Activated CD4-positive, alpha-beta memory T cell treated with anti-CD3 and anti-CD28 coated beads for 36 hours (primary cell): ENCODE measurements at places on chromosomes 1 and 21. TPM values are rescaled to one million over a fixed set of nuclear protein-coding genes. Genes with fewer than 3 reads are reported as not detected.
A peak's percentile ranks its signal among the peaks of the same experiment; 100 is the strongest.

Gene CDC42BPA
- total RNA-seq: 2.1 TPM

- no peak for DNase-seq
These were observed 152.9 kb downstream of the DHRS3 start for GRCh38 chr1:12465126-12465525.

DNA sequence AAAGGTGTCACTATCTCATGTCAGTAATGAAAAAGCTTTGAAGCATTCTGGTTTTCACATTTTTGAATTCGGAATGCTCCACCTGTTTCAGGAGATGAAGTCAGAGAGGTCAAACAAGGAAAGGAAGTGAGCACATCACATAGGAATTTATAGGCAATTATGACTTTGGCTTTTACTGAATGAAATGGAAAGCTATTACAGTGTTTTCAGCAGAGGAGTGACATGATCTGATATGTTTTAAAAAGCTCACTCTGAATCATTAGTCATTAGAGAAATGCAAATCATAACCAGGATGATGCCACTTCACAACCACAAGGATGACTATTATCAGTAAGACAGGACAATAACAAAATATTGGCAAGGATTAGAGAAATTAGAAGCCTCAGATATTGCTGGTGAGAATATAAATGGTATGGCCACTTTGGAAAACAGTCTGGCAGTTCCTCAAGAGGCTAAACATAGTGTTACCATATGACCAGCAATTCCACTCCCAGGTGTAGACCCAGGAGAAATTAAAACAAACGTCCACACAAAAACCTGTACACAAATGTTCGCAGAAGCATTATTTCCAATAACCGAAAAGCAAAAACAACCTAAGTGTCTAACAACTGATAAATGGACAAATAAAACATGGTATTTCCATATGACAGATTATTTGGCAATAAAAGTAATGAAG is 7.5 kb downstream of the TAF1A start:
- no peak for DNase-seq

DNA sequence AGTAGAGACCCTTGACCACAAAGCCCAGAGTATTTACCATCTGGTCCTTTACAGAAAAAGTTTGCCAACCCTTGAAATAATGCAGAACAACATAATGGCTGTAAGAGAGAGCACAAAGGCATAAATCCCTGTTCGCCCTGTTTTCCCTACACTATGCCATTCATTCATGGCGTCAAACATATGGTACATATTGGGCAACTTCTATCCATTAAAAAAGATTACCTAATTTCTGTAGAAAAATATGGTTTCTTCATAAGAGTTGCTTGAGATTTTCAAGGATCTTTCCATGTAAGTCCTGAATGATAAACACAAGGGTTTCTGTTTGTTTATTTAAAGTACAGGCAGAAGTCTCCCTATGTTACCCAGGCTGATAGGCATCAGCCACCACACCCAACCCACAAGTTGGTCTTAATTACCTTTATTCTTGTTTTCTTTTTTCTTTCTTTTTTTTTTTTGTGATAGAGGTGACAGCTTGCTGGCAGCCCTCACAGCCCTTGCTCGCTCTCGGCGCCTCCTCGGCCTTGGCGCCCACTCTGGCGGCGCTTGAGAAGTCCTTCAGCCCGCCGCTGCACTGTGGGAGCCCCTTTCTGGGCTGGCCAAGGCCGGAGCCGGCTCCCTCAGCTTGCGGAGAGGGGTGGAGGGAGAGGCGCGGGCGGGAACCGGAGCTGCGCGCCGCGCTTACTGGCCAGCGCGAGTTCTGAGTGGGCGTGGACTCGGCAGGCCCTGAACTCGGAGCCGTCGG is 68.3 kb upstream of the NR5A2 start:
- no peak for DNase-seq

DNA sequence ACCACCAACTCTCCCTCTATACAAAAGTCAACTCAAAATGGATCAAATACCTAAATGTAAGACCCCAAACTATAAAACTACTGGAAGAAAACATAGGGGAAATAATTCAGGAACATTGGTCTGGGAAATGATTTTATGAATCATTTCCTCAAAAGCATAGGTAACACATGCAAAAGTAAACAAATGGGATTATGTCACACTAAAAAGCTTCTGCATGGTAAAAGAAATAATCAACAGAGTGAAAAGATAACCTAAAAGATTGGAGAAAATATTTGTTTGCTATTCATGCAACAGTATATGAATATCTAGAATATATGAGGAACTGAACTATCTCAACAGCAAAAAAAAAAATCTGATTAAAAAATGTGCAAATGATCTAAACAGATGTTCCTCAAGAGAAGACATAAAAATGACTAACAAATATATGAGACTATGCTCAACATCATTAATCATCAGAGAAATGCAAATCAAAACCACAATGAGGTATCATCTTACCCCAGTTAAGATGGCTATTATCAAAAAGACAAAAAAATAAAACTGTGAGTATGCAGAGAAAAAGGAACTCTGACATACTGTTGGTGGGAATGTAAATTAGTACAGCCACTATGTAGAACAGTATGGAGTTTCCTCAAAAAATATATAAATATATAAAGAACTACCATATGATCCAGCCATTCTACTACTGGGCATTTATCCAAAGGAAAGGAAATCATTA is 47.8 kb downstream of the VCAM1 start:
- no peak for DNase-seq

Gene HES4
- 2.0 TPM for total RNA-seq

Gene LCK
- 224 TPM for total RNA-seq

DNA sequence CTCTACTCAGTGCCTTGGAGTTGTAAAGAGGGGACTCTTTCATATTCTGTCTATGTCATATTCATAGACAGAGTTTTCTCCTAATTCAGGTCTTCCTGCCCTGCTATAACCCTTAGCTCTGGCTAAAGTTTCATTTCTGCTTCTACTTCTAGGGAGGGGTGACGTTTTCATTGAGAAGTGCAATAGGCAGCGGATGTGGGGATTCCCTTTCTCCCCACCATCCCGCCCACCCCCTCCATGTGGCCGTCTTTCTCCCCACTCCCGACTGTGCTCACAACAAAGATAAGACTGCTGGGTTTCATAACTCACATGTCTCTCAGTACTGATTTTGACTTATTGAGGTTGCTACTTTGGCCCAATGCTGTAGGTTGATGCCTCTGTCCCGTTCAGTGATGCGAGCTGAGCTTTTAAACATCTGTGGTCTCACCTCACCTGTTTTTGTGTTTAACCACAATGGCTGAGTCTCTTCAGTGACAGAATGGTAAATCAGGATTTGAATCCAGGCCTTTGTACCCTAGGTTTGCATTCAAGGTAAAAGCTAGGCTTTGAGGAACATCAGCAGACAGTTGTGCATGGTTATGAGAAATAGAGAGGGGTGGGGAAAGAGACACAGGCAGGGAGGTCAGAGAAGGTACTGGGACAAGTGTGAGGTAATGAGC is 7.8 kb upstream of the KIF14 start:
- DNase-seq: peak; percentile 85

Gene CAPN9
- not detected for total RNA-seq

GRCh38 chr1:109814223-109814622 is 50.5 kb upstream of the EPS8L3 start:
- DNase-seq: no peak
